ENCODE measurements at places on chromosomes 11 and 22. TPM values are rescaled to one million over a fixed set of nuclear protein-coding genes. Genes with fewer than 3 reads are reported as not detected.

The RPS6KB2 gene
- 69.0 TPM for total RNA-seq

The UVRAG gene
- total RNA-seq = 22.6 TPM

The SMIM35 gene
- total RNA-seq = 3.1 TPM

The MS4A7 gene
- total RNA-seq = 1.6 TPM

The TLCD5 gene
- total RNA-seq = 0.77 TPM

The KAT5 gene
- total RNA-seq = 75.6 TPM

The PGR gene
- not detected for total RNA-seq

The AMOTL1 gene
- total RNA-seq = 4.4 TPM

The RRAS2 gene
- total RNA-seq = 60.0 TPM

DNA sequence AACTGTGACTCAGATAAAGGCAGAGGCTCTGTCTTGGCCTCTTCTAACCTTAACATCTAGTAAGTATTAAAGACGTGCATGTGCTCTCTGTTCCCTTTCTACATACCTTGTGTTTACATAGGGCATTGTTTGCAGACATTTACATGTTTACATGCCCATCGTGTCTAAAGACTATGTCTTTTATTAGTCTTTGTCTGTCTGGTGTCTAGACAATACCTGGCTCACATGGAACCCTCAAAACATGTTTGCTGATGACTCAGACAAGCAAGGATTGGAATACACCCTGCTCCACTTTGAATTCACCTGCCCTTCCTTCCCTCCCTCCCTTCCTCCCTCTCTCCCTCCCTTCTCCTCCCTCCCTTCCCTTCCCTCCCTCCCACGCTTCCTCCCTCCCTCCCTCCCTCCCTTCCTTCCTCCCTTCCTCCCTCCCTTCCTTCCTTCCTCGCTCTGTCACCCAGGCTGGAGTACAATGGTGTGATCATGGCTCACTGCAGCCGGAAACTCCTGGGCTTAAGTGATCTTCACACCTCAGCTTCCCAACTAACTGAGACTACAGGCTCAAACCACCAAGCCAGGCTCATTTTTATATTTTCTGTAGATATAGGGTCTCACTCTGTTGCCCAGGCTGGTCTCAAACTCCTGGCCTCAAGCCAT, 23.7 kb upstream of the SORL1-AS1 start:
- no peak for DNase-seq

DNA sequence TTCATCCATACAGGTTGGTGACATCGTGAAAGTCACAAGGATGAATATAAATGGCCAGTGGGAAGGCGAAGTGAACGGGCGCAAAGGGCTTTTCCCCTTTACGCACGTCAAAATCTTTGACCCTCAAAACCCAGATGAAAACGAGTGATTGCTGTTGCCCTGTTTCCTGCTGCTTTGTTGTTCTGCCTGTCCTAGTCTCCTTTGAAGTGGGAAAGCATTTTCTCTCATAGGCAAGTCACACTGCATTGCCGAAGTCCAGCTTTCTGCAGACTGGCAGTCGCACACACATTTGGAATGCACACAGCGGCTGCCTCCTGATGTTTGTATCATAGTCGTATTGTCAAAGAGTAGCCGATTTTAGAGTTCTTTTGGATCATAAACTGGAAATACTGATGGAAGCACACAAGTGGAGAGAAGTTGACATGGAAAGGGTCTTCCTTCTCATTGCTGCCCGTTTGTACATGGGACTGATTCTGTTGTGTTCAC, 17.3 kb upstream of the AIFM3 start:
- no peak for DNase-seq

DNA sequence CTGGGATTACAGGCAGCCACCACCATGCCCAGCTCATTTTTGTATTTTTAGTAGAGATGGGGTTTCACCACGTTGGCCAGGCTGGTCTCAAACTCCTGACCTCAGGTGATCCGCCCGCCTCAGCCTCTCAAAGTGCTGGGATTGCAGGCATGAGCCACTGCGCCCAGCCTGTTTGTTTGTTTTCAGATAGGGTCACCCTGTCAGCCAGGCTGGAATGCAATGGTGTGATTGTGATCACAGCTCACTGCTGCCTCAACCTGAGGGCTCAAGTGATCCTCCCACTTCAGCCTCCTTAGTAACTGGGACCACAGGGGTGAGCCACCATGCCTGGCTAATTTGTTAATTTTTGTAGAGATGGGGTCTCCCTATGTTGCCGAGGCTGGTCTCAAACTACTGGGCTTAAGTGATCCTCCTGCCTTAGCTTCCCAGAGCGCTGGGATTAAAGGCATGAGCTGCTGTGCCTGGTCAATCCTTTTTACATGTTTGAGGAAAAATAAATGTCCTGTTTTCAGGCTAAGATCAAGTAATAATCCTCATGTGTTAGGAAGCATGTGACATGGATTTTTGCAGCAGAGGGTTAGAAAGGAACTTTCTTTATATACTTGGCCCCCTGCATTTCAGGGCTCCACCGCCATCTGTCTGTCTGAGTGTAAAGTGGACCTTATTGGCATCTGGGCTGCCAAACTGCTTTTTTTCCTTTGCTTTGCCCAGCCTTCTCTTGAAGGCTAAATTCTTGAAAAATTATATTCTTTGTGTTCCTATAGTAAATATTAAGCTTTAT, 4.8 kb upstream of the SLC3A2 start:
- no peak for DNase-seq

DNA sequence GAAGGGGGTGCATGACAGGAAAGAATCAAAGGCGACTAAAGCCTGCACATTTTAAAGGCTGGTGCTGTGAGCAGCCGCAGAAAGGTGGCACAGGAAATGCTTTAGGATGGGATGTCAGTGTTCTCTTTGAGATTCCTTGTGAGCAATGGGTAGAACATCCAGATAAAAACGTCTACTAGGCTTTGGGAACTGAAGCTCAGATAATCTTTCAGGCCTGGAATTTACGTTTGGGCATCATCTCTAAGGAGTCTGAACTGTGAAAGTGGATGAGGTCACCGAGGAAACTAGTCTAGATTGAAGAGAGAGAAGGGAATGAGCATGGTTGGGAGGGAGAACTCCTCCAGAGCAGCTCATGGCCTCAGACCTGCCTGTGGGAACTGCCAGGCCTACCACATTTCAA, 65.7 kb downstream of the FLI1 start:
- DNase-seq = no peak

DNA sequence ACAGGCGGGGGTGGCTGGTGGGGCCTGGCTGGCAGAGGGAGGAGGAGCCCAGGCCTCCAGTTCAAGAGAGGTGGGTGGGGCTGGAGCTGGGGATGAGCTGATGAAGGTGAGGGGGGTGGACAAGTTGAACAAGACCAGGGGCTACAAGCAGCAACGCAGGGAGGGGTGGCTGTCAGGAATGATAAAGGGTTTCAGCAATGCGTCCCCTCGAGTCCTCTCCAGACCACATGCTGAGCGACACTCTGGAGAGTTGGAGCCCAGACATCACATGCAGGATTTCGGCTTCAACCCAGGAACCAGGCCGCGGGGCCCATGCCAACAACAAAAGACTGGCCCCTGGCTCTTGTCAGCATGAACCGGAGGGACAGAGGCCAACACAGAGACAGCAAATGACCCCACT, 480.3 kb downstream of the BRD1 start:
- no peak for DNase-seq

- no peak for DNase-seq
Measured at GRCh38 chr11:64285885-64286800, 495 bp downstream of the GPR137 start.

DNA sequence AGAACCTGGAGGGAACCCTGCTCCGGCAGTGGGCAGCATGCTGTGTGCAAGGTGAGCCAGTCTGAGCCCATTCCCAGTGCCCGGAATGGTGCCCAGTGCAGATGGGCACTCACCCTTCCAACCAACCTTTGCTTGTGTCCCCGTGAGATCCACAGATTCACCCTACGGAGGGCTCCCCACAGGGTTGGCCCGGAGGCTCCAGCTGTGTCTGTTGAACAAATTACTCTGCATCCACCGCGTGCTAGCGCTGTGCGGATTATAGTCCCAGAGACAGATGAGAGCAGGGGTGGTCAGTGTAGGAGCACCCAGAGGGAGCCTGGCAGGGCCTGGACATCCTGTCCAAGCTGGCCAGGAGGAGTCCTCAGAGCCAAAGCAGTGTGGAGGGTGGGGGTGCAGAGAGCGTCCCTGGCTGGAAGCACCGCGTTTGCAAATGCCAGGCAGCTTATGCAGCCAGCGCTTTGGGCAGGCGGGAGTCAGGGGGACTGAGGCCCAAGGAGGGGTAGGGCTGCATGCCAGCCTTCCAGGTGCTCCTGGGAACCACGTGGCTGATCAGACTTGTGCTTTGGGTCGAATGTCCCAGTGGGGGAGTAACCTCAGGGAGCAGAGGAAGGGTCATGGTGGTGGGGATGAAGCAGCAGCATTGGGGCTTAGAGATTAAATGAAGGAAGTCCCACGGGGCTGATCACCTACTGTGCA, 80.5 kb downstream of the KCNQ1 start:
- DNase-seq = peak; percentile 25

- DNase-seq = no peak
Measured at GRCh38 chr11:33687733-33688479, 12.7 kb downstream of the C11orf91 start.

GRCh38 chr22:43892183-43892894, 526 bp upstream of the PNPLA5 start:
- DNase-seq = no peak

DNA sequence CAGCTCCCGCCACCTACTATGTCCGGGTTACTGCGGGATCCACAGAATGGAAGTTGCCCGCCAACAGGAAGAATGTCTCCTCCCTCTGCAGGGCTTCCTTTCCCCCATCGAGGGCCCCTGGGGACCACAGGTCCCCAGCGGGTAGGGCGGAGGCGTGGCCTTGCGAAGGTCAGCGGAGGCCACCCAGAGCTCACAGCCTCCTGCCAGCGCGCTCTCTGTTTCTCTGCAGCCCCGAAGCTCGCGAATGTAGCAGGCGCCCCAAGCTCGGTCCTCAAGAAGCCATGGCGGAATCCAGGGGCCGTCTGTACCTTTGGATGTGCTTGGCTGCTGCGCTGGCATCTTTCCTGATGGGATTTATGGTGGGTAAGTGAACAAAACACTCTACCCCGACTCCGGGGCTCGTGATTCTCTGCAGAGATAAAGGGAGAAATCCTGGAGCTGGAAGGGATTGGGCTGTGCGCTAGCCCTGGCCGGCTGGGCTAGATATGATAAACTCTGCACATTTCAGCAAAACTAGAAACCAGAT, at the start of gene NAALAD2:
Gene NAALAD2, plus strand, starts transcription at position 186 of the 526 bp plus-strand sequence. Its CDS starts 96 bp downstream, at position 282.
- DNase-seq = peak; percentile 28

DNA sequence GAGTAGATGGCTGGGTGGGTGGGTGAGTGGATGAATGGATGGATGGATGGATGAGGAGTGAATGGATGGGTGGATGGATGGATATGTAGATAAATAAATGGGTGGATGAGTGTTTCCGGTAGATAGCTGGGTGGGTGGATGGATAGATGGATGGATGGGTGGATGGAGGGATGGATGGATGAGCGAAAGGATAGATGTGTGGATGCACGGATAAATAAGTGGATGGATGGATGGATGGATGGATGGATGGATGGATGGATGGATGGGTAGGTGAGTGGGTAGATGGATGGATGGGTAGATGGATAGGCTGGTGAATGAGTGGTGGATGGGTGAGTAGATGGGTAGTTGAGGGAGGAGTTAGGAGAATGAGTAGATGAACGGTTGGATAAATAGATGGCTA, 349.3 kb downstream of the MN1 start:
- DNase-seq = no peak

GRCh38 chr22:19825904-19826618, 28.6 kb downstream of the GNB1L start:
- DNase-seq = peak; percentile 12

DNA sequence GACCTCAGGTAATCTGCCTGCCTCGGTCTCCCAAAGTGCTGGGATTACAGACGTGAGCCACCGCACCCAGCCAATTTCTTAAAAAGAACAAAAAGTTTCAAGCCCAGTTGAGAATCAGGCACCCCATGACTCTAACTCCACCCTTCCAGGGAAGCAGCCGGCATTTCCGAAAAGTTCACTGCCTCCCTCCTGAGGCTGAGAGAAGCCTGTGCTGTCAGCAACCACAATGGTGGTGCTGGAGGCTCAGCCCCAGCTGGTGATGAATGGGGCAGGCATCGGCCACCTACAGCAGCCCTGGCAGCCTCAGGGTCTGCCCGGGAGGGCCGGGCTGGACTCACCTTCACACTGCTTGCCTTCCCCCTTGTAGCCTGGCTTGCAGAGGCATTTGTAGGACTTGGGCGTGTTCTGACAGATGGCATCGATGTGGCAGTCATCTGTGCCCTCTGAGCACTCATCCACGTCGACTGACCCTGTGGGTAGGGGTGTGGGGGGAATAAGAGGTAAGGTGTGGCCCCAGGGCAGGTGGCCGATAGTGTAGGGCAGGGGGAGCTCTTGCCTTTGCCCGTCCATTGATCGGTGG, 4.3 kb downstream of the SCUBE1 start:
- no peak for DNase-seq

GRCh38 chr11:44855493-44855849, 95.2 kb downstream of the TP53I11 start:
- DNase-seq = no peak

- no peak for DNase-seq
Measured at GRCh38 chr11:85759915-85760314, 51.0 kb downstream of the SYTL2 start.

GRCh38 chr11:112013497-112014164, 11.6 kb upstream of the DLAT start:
- DNase-seq = no peak

DNA sequence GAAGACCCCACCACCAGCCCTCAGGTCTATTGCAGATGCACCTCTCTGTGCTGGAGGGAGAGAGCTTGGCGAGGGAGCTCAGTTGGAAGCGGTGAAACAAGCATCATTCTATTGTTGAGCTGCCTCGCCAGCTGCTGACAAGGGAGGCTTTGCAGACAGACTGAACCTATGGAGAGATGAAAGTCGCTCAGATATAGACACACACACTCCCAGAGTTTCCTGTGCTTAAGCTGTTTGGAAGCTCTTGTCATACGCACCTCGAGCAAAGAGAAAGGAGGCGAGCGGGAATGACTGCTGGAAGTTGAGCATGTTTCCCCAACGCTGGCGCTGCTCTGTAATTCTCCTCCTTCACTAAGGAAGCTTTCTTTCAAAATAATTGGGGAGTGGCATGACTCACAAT, 126.1 kb downstream of the TRIM29 start:
- no peak for DNase-seq

DNA sequence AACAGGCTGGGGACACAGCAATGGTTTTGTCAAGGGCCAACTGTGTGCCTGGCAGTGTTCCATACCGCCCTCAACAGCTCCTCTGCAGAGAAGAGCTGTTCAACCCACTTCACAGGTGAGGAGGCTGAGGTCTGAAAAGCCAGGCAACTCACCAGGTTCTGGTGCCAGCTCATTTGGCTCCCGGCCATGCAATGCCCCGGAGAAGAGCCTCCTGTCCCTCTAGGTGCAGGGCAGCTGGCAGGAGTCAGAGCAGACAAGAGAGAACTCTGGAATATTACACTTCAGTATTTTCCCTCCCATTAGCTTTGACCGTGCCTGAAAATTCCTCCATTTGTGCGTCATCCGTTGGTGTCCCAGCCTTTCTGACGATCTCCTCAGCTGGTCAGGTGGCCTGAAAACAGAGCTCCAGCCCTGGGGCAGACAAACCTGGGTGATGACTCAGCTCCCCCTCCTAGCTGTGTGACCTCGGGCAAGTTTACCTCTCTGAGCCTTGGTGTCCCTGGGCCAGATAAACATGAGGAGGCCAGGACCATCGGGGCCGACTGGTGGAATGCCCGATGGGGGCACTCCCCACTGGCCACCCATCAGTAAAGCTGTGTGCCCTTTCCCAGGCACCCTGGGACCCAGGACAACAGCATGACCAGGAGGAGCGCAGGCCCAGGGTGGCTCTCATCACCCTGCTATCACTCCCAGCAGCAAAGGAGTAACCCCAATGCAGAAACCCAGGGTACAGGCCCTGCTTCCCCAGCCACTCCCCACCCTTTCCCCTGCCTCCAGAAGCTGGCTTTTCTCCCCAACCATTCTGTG, 9.6 kb upstream of the C1QTNF6 start:
- DNase-seq = peak; percentile 41

All from activated naive CD8-positive, alpha-beta T cell treated with anti-CD3 and anti-CD28 coated beads, Interleukin-2, amount 10 ng/mL, durations not matched to agents 7 days and 5 days (primary cell).